ENCODE measurements at places on chromosomes 6 and 20.

DNA sequence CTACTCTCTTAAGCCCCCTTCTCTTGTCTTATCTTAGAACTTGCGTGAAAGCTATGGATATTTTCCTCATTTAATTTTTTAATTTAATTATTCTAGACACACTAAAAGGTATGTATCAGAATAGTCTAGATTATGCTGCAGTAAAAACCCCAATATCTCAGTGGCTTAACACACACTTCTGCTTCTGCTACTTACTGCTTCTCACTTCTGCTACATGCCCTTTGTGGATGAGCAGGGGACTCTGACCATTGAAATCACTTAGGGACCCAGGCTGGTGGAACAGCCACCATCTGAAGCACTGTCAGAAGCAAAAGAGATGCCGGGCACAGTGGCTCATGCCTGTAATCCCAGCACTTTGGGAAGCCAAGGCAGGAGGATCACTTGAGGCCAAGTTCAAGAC is 27.2 kb upstream of the SCUBE3 start:
- no peak for DNase-seq

GRCh38 chr6:11393713-11394627 is 143.6 kb upstream of the TMEM170B start:
- DNase-seq: no peak

DNA sequence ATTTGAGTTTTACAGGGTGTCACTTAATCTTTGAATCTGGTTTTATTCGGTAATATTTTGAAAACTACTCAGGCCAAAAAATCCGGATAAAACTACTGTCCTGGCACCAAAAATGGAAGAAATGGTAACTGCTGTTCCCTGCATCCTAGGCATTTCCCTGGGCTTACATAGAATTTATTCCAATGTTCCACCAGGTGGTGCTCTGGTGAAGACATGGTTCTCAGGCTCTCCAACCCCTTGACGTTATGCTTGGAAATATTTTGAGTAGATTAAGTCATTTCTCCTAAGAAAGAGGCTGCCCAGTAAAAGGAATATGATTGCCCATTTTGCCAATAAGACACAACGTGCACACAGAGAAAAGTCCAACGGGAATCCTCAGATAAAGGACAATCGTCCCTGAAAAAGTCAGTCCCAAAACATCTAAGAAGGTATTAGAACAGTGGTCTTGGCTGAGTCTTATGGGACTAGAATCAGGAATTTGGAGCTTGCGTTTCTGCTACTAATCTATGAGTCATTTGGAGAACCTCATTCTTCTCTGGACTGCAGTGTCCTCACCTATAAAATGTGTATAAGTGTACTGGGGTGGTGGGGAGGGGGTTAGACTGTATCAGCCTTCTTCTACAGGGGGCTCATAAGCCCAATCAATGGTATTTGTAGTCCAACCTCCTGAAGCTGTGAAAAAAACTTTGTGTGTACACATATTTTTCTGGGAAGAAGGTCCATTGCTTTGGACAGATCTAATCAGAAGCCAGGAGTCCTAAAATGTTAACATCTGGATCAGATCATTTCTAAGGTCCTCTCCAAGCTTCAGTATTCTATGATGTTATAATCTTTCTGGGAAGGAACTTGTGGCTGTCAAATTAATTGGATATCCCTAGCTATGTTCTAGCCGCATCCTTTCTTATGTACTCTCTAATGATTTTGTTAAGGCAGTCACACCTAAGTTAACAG is 131.0 kb upstream of the BMP2 start:
- DNase-seq: peak; percentile 47

- DNase-seq: no peak
Observed at GRCh38 chr6:148842296-148843019, 95.6 kb downstream of the UST start.

DNA sequence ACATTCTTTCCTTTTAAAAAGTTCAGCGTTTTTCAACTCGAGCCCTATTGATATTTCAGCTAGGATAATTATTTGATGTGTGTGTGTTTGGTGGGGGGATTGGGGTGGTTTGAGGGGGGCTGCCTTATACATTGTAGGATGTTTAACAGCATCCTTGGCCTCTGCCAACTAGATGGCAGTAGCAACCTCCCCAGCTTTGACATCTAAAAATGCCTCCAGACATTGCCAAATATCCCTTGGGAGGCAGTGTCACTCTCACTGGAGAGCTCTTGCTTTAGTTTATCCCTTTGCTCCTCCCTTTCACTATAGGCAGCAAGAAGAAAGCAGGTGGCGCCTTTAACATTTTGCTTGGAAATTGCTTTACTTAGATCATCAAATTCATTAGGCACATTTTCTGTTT is 14.6 kb upstream of the TP53TG5 start:
- no peak for DNase-seq

Data from hematopoietic multipotent progenitor cell treated with erythropoietin and hydrocortisone succinate and interleukin-3 and kit ligand, for 8 days (in vitro differentiated cells).